Fibroblast of pulmonary artery (primary cell): ENCODE measurements at places on chromosomes 11 and 22.

DNA sequence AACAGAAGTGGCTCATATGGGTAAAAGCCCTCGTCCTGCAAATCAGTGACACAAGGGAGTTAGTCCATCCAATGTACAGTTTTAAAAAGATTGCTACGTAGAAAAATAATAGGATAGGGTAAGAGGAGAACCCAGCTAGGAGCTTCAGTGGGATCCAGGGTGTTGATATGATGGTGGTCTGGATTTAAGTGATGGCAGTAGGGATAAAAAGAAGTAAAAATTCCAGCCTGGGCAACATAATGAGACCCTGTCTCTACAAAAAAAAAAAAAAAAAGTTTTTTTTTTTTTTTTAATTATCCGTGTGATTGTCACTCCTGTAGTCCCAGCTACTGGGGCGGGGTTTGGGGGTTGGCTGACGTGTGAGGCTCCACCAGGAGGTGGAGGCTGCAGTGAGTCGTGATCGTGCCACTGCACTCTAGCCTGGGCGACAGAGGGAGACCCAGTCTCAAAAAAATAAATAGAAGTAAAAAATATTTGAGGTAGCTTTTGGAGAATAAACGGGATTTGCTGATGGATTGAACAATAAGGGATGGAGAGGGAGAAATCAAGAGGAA, 7.0 kb upstream of the L3MBTL2 start:
- DNase-seq = no peak

DNA sequence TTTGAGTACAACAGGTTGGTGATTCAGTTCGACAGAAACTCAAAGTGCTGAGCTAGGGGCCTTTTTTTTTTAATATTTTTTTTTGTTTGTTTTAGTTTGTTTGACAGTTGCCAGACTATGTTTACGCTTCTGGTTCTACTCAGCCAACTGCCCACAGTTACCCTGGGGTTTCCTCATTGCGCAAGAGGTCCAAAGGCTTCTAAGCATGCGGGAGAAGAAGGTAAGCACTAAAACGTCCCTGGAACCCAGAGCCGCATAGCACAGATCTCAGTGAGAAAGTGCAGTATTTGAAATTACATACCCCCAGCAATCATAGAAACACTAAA, 649 bp downstream of the PRRG4 start:
- DNase-seq = peak; percentile 10

- no peak for DNase-seq
Observed at GRCh38 chr11:104036588-104036987, at the start of gene DDI1. Gene DDI1 (plus strand): TSS chr11:104036640. CDS start chr11:104036823, 183 bp downstream.

DNA sequence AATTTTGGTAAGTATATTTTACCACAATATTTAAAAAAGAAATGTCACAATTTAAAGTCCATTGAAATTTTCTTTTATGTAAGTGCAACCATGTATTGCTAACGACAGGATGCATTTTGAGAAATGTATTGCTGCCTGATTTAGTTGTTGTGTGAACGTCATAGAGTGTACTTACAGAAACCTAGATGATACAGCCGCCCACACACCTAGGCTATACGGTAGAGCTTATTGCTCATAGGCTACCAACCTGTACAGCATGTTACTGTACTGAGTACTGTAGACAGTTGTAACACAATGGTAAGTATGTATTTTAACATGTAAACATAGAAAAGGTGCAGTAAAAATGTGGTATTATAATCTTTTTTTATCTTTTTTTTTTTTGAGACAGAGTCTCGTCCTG, 48.1 kb downstream of the CBL start:
- no peak for DNase-seq

DNA sequence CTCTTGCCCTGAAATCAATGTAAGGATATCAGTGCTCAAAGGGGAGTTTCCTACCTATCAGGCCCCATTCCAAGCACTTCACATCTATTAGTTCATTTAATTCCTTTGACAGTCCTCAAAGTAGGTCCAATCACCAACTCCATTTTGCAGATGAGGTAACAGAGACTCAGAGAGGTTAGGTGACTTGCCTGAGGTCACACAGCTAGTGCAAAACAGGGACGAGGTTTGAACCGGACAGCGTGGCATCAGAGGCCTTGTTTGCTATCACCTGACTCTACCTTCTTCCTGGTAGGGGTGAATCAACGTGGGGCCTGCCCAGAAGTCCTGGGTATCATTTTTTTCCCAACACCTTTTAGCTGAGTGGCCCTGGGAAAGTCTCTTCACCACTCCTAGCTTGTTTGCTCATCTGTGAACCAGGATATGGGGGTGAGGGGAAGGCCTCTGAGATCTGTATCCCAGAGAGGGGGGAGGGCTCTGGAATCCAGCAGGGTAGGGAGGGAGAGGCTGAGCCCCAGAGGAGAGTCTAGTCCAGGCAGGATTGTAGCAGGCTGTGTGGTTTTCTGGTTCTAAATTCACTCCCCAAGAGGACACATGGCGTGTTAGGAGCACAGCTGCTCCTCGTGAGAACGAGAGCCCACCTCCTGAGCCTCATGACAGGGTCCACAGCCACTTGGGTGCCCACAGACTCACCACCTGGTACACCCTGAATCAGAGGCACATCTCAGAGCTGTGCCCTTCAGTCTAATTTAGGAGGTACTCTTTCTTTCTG, 174.7 kb downstream of the MN1 start:
- no peak for DNase-seq

- no peak for DNase-seq
Observed at GRCh38 chr22:48647606-48648515, 1179.8 kb downstream of the BRD1 start.

DNA sequence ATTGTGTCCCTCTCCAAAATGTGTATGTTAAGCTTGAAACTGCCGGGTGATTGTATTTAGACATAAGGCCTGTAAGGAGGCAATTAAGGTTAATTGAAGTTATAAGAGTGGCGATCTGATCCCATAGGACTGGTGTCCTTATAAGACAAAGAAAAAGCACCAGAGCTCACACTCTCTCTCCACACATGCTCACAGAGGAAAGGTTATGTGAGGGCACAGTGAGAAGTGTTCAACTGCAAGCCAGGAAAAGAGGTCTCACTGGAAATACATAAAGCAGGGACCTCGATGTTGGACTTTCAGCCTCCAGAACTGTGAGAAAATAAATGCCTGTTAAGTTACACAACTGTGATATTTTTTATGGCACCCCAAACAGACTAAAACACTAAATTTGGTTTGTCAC, 1233.8 kb upstream of the CNTN5 start:
- DNase-seq = no peak

GRCh38 chr22:23060612-23061400, 9.5 kb upstream of the GNAZ start:
- no peak for DNase-seq

GRCh38 chr11:44833877-44834452, 107.2 kb downstream of the TSPAN18 start:
- no peak for DNase-seq

DNA sequence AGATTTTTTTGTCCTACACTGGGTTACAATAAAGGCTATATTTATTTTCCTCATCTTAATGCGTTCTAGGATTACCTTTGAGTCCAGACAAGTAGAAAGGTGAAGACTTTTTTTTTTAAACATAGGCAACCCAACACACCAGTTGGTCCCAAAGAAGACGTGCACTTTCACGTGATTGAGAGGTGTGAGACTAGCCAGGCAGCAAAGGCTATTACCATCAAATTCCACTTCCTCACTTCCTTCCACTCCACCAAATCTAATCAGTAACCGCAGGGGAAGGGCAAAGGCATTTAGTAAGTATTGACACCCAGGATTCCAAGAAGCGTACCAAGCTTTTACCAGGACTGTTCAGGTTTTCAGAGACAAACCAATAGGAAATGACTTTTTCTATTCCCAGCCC, 109.3 kb downstream of the APIP start:
- no peak for DNase-seq

DNA sequence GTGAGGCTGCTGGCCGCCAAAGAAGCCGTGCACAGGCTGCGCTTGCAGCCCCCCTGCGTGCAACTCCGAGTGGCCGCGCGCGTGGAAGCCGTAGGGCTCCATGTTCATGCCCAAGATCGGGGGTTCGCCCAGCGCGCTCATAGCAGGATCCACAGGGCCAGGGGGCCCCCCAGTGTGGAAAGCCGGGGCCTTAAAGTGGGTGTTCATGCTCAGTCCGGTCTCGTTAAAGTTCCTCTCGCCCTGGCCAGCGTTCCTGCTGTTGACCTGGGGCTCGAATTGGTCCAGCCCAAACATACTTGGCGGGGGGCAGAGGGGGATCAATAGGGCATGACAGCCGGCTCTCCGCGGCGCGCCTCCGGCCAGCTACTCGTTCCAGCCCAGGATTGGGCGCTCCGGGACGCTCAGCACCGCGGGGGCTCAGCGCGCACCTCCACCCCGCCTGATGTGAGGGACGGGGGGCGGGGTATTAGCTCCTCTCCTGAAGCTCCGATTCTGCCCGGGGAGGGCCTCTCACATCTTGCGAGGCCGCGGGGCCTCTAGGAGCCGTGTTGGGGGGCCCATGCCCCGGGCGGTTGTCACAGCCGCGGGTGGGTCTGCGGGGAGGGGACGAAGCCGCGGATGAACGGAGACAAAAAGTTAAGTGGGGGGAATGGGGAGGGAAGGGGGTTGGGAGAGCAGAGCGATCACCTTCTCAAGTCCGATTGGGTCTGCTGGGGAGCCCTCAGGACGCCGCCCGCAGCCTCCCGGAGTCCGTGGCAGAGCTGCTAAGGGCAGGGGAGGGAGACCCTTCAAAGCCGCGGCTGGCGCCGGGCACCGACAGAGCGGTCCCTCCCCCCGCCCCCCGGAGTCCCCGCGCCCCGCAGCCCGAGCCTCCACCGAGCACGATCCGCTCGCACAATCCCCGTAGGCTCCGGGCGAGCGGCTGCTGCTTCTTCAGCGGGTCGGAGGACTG, 1.0 kb downstream of the MN1 start:
- peak; percentile 33 for DNase-seq

GRCh38 chr11:128284634-128285033, 302.7 kb downstream of the ETS1 start:
- DNase-seq = no peak

GRCh38 chr11:68439355-68440065, 21.0 kb upstream of the PPP6R3 start:
- no peak for DNase-seq
